ENCODE measurements at places on chromosomes 5 and 9.

GRCh38 chr5:72096602-72097188 lies 10.6 kb upstream of the MAP1B start:
- no peak for DNase-seq

GRCh38 chr5:86155796-86156195 lies 461.9 kb upstream of the COX7C start:
- no peak for DNase-seq

DNA sequence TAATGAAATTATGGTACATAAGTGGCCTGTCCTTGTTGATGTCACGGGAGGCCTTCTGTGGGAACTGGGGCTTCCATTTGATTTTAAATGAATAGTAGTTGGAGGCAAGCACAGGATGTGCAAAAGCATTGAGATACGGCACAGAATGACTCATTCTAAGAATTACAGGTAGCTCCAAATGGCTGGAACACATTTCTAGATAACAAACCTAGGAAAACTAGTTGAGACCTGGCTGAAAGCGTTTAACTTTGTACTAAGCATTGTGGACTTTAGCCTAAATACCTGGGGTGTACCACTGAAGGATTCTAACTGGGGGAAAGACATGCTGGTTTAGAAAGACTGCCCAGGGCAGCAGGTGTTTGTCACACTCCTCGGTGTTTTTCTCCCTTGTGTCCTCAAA lies 9.4 kb downstream of the SKP2 start:
- peak; percentile 22 for DNase-seq

GRCh38 chr5:28313321-28313951 lies 1275.0 kb upstream of the CDH9 start:
- DNase-seq, result no peak

DNA sequence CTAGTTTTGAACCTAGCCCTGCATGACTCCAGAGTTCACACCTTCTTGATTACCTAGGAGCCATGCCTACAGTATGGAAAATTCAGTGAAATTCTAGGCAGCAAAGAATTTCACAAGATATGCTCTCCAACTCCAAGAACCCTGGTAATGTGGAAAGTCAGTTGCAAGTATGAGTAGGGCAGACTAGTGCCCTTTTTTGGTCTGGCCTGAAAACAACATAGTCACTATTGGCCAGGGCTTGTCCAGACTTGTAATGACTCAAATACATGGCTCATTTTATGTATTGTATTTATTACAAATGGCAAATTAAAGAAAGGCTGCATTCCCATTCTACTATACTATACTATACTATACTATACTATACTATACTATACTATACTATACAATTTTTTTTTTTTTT lies 160.4 kb downstream of the ESM1 start:
- no peak for DNase-seq

DNA sequence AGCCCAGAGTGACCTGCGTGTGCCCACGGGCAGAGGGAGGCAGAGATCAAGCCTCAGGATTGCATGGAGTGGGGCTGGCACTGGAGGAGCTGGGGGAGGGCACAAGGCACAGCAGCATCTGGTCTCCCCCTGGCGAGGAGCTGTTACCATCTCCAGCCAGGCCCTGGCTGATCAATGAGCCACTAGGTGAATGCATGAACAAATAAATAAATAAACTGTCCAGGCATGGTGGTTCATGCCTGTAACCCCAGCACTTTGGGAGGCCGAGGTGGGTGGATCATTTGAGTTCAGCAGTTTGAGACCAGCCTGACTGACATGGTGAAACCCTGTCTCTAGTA lies 14.3 kb upstream of the PSMB7 start:
- DNase-seq, result no peak

GRCh38 chr5:161630948-161631347 lies 54.6 kb upstream of the GABRA6 start:
- DNase-seq, result no peak

DNA sequence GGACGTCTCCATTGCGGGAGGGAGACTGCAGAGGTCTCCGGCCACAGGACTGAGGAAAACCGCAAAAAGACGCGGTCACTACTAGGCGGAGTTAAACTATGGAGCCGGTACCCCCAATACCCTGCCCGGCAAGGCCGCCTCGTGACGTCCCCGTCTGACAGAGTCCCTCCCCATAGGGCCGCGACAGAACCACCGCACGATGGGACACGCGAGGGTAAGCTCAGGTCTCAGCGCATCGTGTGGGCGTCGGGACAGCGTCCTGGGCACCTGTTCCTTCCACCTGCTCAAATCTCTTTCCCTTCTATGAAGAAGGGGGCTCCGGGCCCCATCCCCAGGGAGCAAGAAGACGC lies 35.2 kb upstream of the GLDC start:
- DNase-seq, result peak; percentile 66

DNA sequence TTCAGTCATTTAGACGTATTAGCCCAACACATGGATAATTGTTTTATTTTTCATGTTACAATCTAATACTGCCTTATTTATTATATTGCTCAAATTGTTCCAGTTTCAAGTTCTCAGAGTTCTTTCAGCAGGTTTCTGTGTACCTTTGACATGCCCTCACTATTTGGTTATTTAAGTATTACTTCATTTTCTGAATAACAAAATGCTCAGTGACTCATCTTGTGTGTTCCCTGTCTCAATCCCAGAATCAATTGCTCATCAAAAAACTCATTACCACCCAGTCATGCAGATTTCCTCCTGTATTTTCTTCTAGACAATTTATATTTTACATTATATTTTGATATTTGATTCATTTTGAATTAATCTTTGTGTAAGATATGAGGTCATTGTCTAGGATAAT lies 562.6 kb downstream of the ANXA1 start:
- DNase-seq, result no peak

GRCh38 chr5:134188092-134188491 lies 11.3 kb upstream of the SKP1 start:
- no peak for DNase-seq

GRCh38 chr5:131289738-131290137 lies 25.9 kb downstream of the CDC42SE2 start:
- DNase-seq, result no peak

GRCh38 chr5:376799-377325 lies 55.3 kb downstream of the AHRR start:
- DNase-seq, result no peak

- DNase-seq, result no peak
Measured at GRCh38 chr5:2897276-2897961, 145.9 kb upstream of the IRX2 start.

DNA sequence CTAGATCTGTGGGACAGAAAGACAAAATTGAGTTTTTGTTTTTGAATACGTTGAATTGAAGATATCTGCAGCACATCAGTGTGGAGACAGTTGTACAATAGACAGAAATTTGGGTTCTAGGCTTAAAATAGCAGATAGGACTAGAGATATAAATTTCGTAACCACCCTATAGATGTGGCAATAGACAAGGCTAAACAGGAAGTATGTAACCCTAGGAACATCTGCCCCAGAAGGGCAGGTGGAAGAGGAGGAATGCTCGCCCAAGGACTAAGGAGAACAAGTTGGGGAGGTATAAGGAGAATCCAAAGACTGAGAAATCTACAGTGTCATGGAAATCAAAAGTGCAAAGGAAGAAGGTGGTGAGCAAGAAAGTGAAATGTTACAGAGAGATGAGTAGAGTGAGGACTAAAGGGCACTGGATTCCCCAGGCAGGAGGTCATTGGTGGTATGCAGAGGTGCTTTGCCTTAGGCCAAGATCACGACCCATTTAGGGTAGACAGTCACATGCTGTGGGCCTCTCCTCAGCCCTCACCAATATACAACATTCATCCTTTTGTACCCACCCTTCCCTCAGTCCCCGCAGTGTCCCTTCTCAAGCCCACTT lies 109.1 kb upstream of the ELL2 start:
- DNase-seq, result no peak

GRCh38 chr9:135103931-135104639 lies 16.6 kb downstream of the OLFM1 start:
- DNase-seq, result no peak

- DNase-seq, result no peak
Measured at GRCh38 chr5:1468629-1469527, 23.6 kb upstream of the SLC6A3 start.

DNA sequence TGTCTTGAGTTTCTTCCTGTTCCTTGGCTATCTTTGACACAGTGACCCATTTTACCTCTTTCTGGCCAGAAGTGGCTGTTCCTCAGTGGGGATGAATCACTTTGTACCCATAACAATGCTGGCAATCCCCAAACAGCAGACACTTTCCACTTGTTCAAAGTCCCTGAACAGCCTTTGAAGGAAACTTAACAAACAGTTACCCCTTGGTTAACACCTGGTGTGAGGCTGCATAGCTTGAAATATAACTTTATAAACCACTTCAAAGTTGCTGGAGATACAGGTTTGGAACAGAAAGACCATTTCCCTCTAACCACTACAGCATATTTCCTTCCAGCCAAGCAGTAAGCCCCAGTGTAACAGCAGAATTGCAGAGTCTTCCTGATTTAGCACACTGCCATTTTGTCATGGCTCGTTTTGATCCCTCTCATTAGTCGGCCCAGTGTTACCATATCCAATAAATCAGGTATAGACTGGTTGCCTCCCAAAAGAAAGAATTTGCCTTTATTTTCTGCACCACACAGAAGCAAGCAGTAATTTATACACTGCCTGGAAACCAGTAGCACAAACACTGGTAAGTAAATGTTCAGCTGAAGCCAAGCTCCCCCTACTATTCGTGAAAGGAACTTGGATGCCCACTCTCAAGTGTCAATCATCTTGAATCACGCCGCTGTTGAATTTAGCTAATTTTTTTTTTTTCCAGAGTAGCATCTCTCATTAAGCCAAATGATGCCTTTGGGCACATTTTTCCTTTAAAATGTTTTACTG lies 225.9 kb downstream of the PIK3R1 start:
- DNase-seq, result no peak

DNA sequence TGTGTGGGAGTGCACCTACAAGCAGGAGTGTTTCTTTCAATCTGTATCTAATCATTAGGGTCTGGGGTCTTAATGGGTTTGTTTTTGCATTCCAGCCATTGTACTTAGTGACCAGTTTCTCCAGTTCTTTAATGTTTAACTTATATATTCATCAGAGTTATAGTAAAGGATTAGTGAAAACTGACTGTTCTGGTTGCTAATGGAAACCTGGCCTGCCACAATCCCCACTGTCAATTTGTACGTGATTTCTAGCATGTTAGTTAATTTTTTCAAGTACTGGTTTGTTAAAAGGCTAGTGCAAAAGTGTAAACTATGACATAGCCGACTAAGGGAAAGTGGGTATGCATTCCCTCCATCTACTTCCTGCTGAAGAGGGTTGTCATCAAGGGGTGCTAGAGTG lies 276.1 kb downstream of the HTR1A start:
- no peak for DNase-seq

GRCh38 chr5:68548959-68549676 lies 333.6 kb downstream of the PIK3R1 start:
- no peak for DNase-seq

DNA sequence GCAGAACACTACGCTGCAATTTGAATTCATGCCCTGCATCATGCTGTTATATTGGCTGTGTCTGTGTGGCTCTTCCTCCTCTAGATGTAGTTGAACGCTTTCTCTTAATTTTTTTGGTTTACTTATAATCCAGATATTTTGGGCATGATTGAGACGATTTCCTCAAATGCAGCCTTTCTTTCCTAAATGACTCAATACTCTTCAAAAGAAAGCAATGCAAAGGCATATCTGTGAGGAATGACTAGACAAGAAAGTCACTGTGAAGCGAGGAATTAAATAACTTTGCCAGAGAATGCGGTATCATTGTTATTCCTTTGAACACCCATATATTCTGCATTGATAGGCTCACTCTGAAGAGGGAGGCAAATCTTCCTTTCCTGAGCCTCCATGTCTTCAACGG lies 152.8 kb downstream of the YIPF5 start:
- no peak for DNase-seq

GRCh38 chr5:134552301-134552700 lies 26.8 kb downstream of the JADE2 start:
- DNase-seq, result no peak

GRCh38 chr5:54357408-54358058 lies 47.2 kb upstream of the ARL15 start:
- no peak for DNase-seq

DNA sequence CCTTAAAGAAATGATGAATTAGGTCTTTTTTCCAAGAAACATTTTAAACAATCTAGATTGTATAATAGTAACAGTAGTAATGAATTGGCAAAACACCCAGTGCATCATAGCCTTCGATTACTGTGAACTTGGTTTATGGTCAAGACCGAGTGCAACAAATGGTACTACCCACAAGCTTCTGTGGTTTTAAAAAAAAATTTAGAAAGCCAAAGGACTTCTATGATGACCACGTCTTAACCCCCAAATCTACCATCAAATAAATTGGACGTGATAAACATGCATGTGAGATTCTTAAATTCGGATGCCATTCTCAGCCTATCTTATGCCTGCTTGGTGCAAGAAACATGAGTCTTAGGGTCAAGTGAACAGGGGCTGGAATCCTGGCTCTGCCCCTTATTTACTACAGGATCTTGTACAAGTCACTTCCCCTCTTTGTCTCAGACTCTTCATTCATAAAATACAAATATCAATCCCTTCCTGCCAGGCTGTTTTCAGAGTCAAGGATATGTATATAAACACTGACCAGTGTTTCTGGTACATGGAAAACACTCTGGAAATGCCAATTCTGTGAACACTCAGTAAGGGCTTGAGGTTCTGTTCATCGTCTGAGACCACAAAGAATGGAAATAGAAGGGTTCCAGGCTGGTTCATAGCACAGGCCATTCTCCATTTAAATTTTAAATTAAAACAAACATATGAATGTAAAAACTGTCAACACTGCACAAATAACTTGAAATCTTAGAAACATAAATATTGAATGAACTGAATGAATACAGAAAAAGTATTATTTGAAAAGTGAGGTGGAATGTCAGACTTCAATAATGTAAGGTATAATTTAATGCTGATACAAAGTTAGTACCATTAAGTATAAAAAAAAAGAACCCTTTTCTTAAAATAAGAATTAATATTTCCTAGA lies 107.8 kb downstream of the NR6A1 start:
- no peak for DNase-seq

GRCh38 chr9:129551393-129551973 lies 69.4 kb downstream of the C9orf50 start:
- DNase-seq, result no peak

DNA sequence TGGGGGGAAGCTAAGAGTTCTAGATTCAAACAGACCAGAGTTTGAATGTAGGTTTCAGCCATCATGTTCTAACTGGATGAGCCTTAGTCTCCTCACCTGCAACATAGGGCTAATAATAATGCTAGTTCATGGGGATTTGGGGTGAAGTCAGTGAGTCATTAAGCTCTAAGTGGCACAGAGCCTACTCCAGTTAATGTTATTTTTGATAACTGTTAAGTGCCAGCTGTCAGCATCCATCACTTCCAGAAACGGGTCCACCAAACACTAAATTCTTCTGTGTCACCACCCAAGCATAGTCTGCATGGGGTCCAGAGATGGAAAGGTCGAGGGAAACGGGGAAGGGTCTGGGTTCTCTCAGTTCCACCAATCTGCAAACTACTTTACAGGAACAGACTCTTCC lies 1.8 kb upstream of the TSC1 start:
- no peak for DNase-seq

DNA sequence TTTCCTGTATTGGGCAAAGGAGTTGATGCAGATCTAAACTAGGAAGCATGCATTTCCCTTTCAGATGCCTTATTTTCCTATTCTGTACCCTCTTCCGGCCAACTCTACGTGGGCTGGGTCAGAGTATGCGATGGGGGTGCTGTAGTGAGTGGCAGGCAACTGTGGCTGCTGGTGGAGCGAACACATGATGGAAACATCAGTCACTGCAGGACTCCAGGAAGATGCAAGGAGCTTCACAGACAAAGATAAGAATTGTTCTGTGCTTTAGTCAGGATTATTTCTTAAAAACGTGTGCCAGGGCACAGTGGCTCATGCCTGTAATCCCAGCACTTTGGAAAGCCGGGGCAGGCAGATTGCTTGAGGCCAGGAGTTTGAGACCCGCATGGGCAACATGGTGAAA lies 75.1 kb downstream of the PSAT1 start:
- no peak for DNase-seq

Measured in CD4-positive, CD25-positive, alpha-beta regulatory T cell (primary cell).